ENCODE measurements at places on chromosomes 5 and 9.

DNA sequence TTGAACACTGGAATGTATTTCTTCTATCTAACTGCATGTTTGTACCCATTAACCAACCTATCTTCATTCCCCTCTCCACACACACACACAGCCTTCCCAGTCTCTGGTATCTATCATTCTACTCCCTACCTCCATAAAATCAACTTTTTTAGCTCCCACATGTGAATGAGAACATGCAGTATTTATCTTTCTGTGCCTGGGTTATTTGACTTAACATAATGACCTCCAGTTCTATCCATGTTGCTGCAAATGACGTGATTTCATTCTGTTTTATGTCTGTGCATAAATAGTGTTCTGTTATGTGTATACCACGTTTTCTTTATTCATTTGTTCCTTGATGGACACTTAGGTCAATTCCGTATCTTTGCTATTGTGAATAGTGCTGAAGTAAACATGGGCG is 38.7 kb upstream of the CTSL start:
- no peak for DNase-seq

GRCh38 chr5:66207800-66208561 is 63.9 kb downstream of the SREK1 start:
- DNase-seq, result no peak

DNA sequence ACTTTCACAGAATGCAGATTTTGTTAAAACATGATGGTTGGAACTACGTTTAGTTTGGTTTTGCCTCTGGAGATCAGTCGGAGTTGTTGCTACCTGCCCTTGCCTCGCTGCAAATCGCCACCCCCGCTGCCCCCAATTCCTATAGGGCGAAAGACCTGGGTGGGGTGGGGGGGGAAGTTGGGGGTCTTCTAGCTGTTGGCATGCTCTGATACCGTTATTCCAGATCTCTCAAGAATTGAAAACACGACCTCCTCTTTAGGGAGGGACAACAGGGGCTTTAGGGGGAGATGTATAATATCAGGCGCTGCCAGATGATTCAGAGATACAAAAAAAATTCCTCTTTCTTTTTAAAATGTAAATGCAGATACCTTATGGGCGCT is 36.4 kb upstream of the NFIB start:
- no peak for DNase-seq

- no peak for DNase-seq
Measured at GRCh38 chr5:149325166-149325735, 20.0 kb upstream of the GRPEL2 start.

- no peak for DNase-seq
Measured at GRCh38 chr5:6904860-6905259, 191.6 kb downstream of the TENT4A start.

GRCh38 chr5:9373571-9373970 is 172.3 kb downstream of the SEMA5A start:
- DNase-seq, result no peak

DNA sequence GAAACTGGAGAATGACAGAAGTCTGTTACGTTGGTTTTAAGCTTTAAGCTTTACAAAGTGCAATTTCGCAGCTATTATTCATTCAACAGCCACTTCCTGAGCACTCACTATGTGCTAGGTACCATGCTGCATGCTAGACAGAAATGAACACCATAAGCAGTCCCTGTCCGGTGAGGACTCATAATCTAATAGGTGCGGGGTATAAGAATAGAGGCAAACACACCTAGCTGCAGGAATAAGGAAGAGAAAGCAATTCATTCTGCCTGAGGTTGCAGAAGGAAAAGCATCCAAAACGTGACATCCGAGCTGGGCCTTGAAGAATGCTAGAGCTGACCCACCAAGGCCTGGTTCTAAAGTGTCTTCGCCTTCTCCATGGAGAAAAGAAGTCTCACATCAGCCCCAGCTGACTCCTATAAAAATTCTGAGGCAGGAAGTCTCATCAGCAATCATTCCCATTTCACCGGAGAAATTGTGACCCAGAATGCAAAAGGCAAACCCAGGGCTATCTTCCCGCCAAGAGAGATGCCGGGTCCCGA is 542 bp downstream of the FKBP15 start:
- DNase-seq, result no peak

- DNase-seq, result peak; percentile 47
Measured at GRCh38 chr5:35853631-35854030, 3.1 kb upstream of the IL7R start.

DNA sequence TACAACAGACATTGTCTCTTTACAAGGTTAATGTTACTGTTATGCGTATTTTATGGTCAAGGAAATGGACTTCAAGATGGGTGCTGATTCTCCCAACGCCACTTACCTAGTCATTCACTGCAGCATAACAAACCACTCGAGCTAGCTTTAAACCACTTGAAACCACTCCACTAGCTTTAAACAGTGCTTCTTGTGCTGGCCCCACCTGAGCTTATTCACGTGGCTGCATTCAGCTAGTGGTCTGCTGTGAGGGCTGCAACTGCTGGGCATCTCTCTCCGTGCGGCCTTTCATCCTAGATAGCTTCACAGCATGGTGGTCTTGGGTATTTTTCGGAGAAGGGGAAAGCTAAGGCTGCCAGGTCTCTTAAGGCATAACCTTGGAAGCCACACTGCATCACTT is 3.5 kb upstream of the HRH2 start:
- DNase-seq, result no peak

DNA sequence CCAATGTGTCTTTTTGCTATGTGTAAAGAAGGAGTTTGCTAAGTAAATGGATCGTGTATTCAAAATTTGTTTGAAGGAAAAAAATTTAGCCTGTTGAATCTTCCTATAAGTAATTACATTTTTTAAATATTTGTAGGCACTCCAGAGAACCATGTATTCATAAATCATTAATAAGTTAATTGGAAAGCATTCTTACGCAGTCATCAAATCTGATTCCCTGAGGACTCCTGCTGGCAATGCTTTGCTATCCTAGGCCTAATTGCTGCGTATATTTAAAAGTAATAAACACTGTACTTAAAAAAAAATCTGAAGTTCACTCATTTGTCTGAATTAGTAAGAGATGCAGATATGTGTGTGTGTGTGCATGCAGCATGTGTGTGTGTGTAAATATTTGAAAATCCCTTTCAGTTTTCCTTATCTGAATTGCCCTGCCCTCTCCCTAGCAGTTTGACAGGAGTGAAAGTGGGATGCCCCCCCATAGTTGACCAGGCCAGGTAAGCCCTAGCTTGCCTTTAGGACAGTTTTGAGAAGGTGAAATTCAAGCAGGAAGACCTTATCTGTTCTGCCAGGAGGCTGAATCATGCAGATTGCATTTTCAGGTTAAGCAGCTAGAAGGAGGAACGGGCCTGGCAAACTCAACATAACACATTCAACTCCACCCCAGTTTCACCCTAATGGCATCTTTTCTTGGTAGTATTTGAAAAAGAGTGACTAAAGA is 81.2 kb upstream of the DNAH5 start:
- DNase-seq, result no peak

- no peak for DNase-seq
Measured at GRCh38 chr5:119300311-119300670, 55.5 kb upstream of the TNFAIP8 start.

DNA sequence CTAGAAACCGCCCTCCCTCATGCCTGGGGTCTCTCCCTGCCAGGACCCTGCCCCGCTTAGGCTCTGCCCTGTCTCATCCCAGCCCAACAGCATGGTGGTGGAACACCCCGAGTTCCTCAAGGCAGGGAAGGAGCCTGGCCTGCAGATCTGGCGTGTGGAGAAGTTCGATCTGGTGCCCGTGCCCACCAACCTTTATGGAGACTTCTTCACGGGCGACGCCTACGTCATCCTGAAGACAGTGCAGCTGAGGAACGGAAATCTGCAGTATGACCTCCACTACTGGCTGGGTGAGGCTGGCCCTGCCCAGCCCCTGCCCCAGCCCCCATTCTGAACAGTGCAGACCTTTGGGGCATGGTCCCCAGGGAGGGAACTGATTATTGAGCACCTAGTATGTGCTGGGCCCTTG is 33.9 kb downstream of the GSN start:
- no peak for DNase-seq

GRCh38 chr5:17872204-17872603 is 237.9 kb downstream of the TAF11L14 start:
- DNase-seq, result no peak

DNA sequence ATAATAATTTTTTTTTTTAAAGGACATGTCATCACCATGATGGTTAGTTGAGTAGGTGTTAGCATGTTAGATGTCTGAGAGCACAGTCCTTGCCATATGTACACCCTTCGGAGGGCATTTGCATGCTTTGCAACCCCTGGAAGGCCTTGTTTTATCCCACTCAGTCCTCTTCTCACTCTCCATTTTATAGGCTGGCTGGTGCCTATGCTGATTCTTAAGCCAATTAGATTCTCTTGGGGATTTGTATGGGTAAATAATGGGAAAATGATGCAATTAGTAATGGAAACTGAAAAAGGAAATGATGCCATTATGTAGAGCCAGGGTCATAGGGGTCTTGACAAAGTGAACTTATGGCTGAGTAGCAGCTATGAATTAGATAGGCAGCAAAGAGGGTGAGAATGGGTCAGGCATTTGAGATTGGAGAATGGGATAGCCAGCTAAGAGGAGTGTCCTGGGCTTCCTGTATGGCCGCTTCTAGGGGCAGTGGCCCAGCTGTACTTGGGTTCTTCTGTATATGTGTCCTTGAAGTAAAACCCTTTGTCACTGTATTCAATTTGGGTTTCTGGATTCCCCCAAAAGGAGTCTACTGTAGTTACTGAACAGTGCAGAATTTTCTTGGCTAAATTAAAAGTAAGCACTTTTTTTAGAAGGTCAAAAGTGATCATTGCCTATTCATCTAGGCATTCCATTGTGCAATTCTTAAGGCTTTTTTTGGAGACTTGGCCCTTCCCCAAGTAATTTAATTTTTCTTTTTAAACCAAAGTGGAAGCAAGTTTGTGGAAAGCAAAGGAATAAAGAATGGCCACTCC is 31.6 kb downstream of the LRRTM2 start:
- DNase-seq, result no peak

DNA sequence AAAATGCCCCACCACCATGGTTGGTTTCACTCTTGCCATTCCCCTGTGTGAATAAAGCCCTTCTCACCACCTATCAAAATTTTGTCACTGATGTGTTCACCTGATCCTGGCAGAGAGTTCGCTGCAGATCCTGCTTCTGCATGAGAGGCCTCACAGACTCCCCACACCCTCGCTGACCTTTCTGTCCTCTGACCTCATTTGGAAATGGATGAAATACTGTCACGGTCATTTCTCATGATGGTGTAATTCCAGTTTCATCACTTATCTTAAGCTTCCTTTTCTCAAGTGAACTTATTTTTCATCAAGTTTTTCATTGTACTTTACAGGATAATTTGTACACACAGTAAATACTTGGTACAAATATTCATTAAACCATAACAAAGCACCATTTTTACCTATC is 131.3 kb downstream of the FRMD3 start:
- DNase-seq, result no peak

DNA sequence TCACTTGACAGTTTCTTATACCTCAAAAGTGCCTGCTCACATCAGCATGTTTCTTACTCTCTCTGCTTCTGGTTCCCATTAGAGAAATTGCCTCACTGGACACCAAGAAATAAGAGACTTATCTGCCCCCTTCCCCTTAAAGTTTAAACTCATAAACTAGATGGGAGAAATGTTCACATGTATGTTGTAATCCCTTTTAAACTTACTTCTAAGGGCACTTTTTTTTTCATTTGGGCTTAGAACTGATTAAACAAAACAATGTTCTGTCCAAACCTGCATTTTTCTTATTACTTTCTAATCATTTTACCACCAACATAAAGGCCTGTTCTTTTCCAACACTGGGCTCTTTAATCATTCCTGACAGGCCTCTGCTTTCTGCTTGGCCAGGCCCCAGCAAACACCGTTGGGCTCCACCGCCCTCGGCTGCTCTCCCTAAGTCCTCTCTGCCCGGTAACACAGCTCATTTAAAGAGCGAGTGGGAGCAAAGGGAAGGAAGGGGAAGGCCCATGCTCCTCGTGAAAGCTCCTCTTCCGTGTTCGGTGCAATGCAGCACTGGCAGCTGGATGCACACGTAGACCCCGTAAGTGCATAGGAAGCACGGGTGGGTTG is 53.4 kb downstream of the ROR2 start:
- DNase-seq, result no peak

- DNase-seq, result no peak
Measured at GRCh38 chr9:121365564-121365963, 4.5 kb downstream of the STOM start.

DNA sequence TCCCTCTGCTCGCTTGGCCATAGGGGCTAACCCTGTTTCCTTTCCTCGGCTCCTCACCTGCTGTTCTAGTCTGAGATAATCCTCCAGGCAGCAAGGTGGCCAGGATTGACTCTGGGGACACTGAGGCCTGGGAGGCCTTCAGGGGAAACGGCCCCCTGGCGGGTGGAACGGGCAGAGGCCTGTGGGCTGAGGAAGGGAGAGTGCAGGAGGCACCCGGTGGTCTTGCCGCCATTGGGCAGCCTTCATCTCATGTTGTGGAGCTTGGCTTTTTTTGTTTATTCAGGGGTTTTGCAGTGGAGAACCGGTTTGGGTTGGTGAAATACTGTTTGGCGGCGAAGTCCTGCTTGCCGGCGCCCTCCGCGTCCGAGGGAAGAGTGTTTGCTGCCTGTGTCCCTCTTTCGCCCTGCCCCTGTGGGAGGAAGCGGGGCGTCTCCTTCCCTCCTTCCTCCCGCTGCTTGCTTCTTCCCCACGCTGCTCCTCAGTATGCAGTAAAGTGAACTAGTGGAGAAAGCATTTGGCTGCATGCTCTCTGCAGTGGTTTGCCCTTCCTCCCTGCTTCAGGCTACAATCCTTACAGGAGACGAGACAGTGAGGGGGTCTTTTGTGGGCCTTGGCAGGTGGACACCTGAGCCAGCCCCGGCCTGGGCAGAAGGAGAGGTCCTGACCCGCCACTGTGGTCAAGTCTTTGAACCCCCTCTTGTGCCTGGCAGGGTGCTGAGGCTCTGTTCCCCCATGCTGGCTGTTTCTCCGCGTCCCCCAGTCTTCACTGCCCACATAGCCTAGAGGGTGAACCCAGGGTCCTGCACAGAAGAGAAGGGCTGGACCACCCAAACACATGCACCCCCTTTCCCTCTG is 30.8 kb upstream of the PRDM12 start:
- no peak for DNase-seq

GRCh38 chr9:14322211-14323082 is 8.5 kb upstream of the NFIB start:
- DNase-seq, result peak; percentile 26

DNA sequence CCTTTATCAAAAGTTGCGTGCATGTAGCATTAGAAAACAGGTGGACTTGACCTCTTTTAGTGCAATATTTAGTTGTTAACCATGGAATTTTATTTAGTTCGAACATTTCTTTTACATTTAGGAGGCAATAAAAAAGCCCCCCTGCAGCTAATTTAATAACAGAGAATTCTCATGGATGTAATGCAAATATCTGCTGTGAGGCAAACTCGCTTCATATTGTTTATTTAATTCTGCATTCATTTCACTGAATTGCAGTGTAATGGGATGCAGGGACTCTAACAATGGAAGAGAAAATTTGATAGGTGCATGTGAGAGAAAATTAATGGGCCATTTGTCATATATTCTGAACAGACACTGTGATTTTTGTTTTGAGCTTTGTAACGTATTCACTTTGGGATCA is 205.1 kb upstream of the CHD1 start:
- no peak for DNase-seq

GRCh38 chr5:10497554-10497953 is 55.9 kb downstream of the ROPN1L start:
- no peak for DNase-seq

Data from activated naive CD4-positive, alpha-beta T cell (primary cell).